Activated gamma-delta T cell treated with Interleukin-2 at 50 U/mL for 16 hours (primary cell): ENCODE measurements at places on chromosomes 2 and 18.

- no peak for DNase-seq
Observed at GRCh38 chr2:104831742-104832141, 22.2 kb upstream of the POU3F3 start.

- DNase-seq = no peak
Observed at GRCh38 chr2:190138032-190138431, 75.5 kb upstream of the MSTN start.

- DNase-seq = no peak
Observed at GRCh38 chr2:187527262-187527661, 27.0 kb downstream of the TFPI start.

DNA sequence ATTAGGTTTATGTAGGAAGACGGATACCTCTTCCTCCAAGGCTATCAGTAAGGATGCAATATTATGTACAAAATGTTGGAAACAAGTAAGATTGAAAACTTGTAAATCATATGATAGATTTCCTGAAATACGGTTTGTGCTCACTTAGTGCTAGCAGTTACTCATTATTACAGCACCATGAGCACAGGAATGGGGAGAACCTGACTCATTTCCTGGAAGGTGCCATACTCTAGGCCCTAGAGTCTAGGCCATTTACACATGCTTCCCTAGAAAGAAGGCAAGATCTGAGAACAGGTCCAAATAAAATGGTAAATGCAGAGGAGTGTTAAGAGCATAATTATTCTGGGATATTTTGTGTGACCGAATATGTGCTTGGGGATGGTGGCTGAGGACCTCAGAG lies 467.7 kb upstream of the CELF4 start:
- no peak for DNase-seq

DNA sequence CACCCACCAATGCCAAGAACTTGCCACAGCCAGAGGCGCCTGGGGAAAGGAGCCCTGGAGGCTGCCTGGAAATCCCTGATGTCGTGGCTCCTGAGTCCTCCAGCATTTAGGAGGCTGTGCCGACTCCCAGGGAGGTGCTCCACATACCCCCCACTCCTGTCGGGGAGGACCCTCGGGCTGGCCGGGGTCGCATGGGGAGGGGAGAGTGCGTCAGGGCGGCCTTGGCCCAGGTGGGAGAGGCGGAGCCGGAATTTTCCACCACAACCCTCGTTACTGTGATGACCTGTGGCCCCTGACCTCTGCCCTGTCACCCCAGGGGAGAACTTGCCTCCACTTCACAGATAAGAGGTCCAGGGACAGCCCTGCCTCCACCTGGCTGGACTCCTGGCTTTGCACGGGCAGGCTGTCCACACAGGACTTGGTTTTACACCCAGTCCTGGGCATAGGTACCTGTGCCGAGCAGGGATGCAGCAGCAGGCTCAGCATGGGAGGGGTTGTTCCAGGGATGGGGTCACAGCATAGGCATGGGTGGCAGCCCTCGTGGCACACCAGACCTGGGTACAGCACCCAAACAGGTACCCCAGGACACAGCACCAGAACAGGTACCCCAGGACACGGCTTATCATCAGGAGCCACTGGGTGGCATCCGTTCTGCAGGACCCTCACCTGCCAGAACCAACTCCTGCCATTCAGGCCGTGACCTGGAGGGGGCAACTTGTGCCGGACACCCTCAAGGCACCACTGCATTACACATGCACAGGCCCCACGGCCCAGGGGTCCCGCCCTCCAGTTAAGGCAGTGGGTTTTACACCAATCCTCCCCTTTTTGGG lies 12.3 kb upstream of the AGXT start:
- no peak for DNase-seq

- no peak for DNase-seq
Observed at GRCh38 chr2:5698134-5698533, 6.0 kb downstream of the SOX11 start.

- no peak for DNase-seq
Observed at GRCh38 chr2:80252294-80252986, 52.1 kb downstream of the LRRTM1 start.

GRCh38 chr2:45836740-45837139 lies 185.3 kb downstream of the PRKCE start:
- no peak for DNase-seq
